ENCODE measurements at places on chromosomes 1 and 21.

- DNase-seq: no peak
Observed at GRCh38 chr1:180609643-180610555, 21.9 kb upstream of the XPR1 start.

GRCh38 chr21:25995278-25995677, 175.3 kb downstream of the APP start:
- no peak for DNase-seq

GRCh38 chr21:14598065-14598464, 52.0 kb upstream of the SAMSN1 start:
- DNase-seq: no peak

GRCh38 chr21:38142224-38142623, 114.6 kb upstream of the KCNJ15 start:
- no peak for DNase-seq

- no peak for DNase-seq
Observed at GRCh38 chr1:67316918-67317317, 9.2 kb downstream of the IL12RB2 start.

DNA sequence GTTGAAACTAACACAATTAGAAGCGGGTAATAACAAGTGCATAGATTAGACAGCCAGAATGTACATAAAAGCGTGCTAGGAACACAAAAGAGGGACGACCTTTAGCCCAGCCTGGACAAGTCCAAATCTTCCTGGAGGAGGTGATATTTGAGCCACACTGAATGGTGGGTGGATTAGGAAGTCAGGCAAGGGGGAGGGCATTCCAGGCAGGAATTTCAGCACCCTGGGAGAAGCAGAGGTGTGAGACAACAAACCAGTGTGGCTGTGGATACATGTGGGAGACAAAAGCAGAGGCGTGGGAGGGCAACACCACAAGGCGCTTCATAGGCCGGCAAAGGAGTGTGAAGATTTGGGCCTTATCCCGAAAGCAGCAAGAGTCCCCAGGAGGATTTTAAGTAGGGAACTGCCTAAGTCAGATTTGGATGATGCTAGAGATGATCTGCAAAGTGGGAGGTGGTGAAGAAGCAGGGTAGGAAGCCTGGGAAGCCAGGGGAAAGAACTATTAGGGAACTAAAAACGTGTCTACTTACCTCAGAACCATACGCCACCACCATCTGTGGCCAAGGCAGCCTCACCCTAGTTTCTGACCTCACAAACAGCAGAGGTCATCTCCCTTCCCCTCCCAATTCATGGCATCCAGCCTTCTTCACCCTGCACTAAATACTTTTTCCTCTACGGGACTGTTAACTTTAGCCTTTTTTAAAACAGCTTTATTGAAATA, 81.8 kb downstream of the GLUL start:
- no peak for DNase-seq

- no peak for DNase-seq
Observed at GRCh38 chr1:150890033-150890416, 3.1 kb downstream of the CTXND2 start.

- DNase-seq: no peak
Observed at GRCh38 chr1:7360526-7360925, 410.6 kb upstream of the VAMP3 start.
